ENCODE measurements at places on chromosomes 7 and 10.

- DNase-seq = no peak
Measured at GRCh38 chr10:92027141-92027540, 103.6 kb downstream of the BTAF1 start.

DNA sequence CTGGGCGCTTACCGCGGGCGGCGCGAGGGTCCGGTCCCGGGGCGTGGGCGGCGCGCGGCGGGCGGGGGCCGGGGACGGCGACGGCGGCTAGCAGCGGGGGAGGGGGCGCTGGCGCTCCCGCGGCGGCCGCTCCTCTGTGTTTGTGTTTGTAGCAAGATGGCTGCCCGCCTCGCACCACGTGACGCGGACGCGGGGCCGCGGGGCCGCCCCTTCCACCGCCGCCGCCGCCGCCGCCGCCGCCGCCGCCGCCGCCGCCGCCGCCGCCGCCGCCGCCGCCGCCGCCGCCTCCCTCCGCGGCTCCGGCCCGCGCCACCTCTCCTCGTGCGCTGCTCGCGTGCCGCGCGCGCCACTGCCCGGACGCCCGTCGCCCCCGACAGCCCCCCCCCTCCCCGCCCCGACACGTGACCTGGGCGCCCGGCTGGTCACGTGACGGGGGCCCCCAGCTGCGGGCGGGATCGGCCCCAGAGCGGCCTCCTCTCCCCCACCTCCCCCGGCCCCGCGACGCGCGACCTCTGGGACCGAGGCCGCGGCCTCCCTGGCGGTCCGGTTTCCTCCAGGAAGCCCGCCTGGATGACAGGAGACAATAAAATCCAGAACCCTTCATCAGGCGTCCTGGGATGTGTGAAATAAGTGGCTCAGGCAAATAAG is at the start of gene GIGYF1:
TSS of gene GIGYF1 (minus strand) at position 153 of the 648 bp plus-strand sequence. CDS start 6,012 bp downstream, outside the sequence.
- DNase-seq = peak; percentile 61

- DNase-seq = no peak
Measured at GRCh38 chr10:50610368-50610767, 13.4 kb downstream of the SGMS1 start.

GRCh38 chr10:125041856-125042506 is 100.1 kb downstream of the ZRANB1 start:
- no peak for DNase-seq

- peak; percentile 55 for DNase-seq
Measured at GRCh38 chr7:44145969-44146911, 5.1 kb upstream of the MYL7 start.

DNA sequence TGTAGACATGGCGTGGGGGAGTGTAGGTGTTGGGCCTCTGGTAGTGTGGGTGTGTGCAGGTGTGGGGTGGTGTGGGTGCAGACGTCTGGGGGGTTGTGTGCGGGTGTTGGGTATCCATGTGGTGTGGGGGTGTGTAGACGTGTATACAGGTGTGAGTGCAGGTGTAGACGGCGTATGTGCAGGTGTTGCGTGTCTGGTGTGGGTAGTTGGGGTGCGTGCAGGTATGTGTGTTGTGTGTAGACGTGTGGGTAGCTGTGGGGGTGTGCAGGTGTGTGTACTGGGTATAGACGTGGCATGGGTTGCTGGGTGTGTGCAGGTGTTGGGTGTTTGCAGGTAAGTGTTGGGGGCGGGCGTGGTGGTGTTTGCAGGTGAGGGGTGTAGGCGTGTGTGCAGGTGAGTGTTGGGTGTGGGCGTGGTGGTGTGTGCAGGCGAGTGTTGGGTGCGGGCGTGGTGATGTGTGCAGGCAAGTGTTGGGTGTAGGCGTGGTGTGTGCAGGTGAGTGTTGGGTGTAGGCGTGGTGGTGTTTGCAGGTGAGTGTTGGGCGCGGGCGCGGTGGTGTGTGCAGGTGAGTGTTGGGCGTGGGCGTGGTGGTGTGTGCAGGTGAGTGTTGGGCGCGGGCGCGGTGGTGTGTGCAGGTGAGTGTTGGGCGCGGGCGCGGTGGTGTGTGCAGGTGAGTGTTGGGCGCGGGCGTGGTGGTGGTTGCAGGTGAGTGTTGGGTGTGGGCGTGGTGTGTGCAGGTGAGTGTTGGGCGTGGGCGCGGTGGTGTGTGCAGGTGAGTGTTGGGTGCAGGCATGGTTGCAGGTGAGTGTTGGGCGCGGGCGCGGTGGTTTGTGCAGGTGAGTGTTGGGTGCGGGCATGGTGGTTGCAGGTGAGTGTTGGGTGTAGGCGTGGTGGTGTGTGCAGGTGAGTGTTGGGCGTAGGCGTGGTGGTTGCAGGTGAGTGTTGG is 16.6 kb downstream of the GET4 start:
- DNase-seq = no peak

- no peak for DNase-seq
Measured at GRCh38 chr7:24936121-24936824, 43.7 kb downstream of the OSBPL3 start.

DNA sequence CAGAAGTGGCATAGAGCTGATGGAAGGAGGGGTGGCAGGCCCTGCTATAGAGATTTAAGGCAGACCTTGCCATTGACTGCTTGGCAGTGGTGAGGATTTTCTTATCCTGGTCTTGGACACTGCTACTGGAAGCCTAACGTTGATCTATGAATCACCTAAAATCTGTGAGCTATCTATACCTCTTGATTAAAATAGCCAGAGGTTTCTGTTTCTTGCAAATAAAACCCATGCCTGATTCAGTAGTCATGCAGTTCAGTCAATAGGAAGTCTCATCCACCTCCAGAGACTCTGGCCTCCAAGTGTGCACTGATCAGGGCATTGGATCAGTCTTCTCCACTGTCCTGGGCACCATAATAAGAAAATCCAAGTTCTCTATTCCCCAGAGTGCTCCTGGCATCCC is 286.5 kb downstream of the PTEN start:
- no peak for DNase-seq

Data from T-helper 22 cell (primary cell).